ENCODE measurements at places on chromosomes 7 and 10. TPM values are rescaled to one million over a fixed set of nuclear protein-coding genes. Genes with fewer than 3 reads are reported as not detected.

The LYZL2 gene
- total RNA-seq = not detected

The NPFFR1 gene
- not detected for total RNA-seq

The NUTM2A gene
- 1.2 TPM for total RNA-seq

The CPA5 gene
- total RNA-seq = 1.7 TPM

The GIMAP5 gene
- total RNA-seq = 7.9 TPM

The UBE2D1 gene
- total RNA-seq = 36.6 TPM

The ZNF789 gene
- total RNA-seq = 1.6 TPM

The OR2A5 gene
- not detected for total RNA-seq

The CLEC2L gene
- total RNA-seq = 0.82 TPM

The MRLN gene
- total RNA-seq = 82.0 TPM

The PSMG3 gene
- 15.0 TPM for total RNA-seq

DNA sequence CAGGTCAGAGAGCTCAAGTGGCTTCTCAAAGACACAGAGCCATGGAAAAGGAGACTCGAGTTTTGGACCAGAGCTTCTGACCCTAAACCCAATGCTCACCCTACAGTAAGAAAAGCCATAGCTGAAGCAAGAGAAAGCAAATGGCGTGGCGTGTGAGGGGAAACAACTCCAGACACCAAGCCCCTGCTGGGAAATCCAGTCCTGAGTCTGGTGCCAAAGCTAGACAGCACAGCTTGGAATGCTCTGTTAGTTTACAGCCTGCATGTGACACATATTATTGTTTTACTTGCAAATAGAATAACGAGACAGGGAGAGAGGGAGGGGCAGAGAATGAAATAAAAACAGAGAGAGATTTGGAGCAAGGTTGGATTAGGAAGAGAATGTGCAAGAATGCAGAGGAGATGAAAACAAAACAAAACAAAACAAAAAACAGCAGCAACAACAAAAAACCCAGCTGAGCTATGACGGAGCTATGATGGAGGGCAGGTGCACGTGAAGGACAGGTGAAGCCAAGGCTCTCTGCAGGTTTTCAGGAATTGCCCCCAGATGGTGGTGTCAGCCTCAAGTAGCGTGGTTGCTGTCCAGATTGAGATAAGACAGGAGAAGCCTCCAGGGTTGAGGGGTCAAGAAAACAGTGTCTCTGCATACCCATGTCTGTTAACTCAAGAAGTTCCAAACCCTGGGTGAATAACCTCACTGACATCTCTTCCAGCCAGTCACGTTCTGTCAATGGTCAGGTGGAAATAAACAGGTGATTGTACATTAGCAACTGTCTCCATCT lies 69.7 kb upstream of the LRRC18 start:
- H3K27ac ChIP-seq = no peak overlapping the region
- no peaks in the 10 kb centered on the region for H3K27me3 ChIP-seq
- no peak for DNase-seq
- no peak overlapping the region for H3K4me3 ChIP-seq
- peaks cover 13% of the 10 kb centered on the region for H3K4me1 ChIP-seq

DNA sequence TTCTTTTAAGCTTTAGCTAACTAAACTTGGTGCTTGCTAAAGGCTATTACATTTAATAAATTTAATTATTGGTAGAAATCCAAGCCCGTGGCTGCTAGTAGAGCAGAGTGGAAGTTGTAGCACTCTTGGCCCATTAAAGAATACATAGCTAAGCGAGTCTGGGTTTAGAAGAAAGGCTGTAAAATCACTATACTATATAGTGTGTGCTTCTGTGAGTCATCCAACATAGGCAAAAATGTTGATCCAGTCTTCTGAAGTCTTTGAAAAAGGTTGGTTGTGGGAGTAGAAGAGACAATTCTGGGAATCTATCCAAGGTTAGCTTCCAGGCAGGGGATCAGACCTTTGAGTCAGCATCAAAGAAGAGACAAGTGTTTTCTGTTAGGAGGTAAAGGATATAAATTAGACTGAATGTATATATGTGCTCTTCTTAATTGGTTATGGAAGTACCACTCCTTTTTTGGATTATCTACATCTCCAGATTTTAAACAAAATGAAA lies 664.2 kb downstream of the NXPH1 start:
- H3K27me3 ChIP-seq = no peaks in the 10 kb centered on the region
- DNase-seq = no peak
- no peaks in the 10 kb centered on the region for H3K4me1 ChIP-seq

DNA sequence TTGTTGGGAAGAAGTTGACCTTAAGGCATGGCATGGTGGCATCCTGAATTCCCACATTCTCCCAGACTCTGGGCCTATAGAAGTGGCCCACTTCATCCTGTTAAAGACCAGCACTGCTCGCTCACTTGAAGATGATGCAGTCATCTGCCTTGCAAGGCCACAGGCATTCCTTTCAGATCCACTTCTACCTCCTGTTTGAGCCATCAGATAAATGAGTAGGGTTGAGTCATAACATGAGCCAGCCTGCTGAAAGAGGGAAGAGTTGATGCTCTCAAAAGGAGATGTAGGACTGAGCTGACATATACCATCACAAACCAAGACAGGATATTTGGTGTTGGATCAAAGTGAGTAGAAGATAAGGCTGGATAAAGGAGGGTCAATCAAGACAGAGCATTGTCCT lies 1.5 kb upstream of the EBLN1 start:
- no peaks in the 10 kb centered on the region for H3K4me1 ChIP-seq
- DNase-seq = no peak
- H3K27me3 ChIP-seq = no peaks in the 10 kb centered on the region
- no peaks in the 10 kb centered on the region for H3K36me3 ChIP-seq
- H3K4me3 ChIP-seq = no peak overlapping the region

GRCh38 chr10:61558188-61558587 lies 104.5 kb upstream of the CABCOCO1 start:
- no peak overlapping the region for H3K4me3 ChIP-seq
- H3K36me3 ChIP-seq = no peaks in the 10 kb centered on the region
- H3K27ac ChIP-seq = no peak overlapping the region
- no peaks in the 10 kb centered on the region for H3K4me1 ChIP-seq
- no peak for DNase-seq
- no peaks in the 10 kb centered on the region for H3K27me3 ChIP-seq

DNA sequence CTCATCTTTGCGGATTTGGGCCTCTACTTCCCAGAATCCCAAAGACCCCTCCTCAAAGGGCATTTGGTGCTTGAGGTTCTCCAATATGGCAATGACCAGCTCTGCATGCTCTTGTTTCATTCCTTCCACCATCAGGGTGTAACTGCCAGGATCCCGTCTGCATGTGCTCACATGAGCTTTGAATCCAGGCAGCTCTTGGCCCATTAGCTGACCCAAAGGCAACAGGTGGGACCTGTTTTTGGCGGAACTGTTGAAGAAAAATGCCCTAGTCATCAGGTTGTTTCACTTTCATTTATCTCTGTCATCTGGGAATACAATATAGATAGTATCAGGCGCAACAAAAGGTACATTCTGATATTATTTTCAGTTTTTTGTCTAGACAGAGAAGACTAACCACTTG lies 159.1 kb upstream of the TCF7L2 start:
- H3K27me3 ChIP-seq = no peaks in the 10 kb centered on the region
- DNase-seq = no peak
- no peaks in the 10 kb centered on the region for H3K36me3 ChIP-seq

- no peak overlapping the region for H3K4me3 ChIP-seq
- no peaks in the 10 kb centered on the region for H3K36me3 ChIP-seq
- no peaks in the 10 kb centered on the region for H3K4me1 ChIP-seq
- peaks cover 3% of the 10 kb centered on the region for H3K27me3 ChIP-seq
- H3K27ac ChIP-seq = no peak overlapping the region
These were observed 365.7 kb downstream of the DNAJB6 start for GRCh38 chr7:157702311-157703023.

DNA sequence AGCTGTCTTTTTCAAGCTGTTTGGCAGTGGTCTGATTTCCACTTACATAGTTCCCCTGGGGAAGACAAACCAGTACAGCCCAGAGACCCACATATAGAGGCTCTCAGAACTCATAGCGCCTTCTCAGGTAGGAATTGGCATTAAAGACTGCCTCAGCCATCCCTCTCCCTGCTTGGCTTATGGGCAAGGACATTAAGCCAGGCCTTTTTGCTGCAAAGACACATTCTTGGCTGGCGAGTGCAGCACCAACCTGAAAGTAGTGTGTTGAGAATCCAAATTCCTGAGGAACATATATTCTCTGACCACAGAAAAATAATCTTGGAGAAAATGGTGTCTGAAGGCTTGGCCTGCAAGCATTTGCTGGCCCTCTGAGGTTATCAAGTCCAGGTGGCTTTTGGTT lies 39.2 kb upstream of the HPS1 start:
- DNase-seq = no peak
- H3K4me3 ChIP-seq = no peak overlapping the region
- no peaks in the 10 kb centered on the region for H3K4me1 ChIP-seq
- no peaks in the 10 kb centered on the region for H3K36me3 ChIP-seq
- no peaks in the 10 kb centered on the region for H3K27me3 ChIP-seq

DNA sequence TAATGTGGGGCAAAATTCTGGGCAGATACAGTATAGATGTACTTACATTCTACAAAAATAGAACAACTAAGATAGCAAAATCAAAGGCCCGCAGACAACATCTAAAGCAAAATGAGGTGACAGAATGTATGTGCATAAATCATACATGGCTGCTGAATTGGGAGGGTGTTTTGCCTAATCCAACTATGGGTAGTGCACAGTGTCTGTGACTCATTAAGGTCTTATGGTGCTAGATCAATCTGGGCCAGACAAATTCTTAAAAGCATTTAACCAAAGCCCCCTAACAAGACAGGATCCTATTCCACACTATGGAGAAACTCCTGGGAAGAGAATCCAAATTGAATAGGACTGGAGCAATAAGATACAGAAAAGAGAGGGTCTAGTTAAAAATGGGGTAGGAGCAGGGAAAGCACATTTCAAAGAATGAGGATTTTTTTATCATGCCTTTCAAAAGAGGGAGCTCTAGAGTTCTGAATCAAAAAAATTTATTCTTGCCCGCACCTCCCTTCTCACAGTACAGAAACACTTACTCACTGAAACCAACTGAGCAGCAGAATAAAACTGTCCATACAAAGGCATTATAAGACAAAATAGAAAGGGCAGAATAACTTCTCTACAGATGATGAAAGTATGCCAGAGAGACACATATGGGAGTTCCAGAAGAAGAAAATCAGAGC lies 181.3 kb downstream of the RNLS start:
- H3K4me3 ChIP-seq = no peak overlapping the region
- DNase-seq = no peak
- peaks cover 5% of the 10 kb centered on the region for H3K4me1 ChIP-seq

- peaks cover 18% of the 10 kb centered on the region for H3K4me1 ChIP-seq
- no peak overlapping the region for H3K4me3 ChIP-seq
- H3K27ac ChIP-seq = peak overlapping the region; percentile 19
- no peaks in the 10 kb centered on the region for H3K27me3 ChIP-seq
- DNase-seq = no peak
These were observed 3.2 kb downstream of the HOXA5 start for GRCh38 chr7:27140126-27140857.

GRCh38 chr10:5561704-5562645 lies 37.2 kb downstream of the CALML3 start:
- H3K4me1 ChIP-seq = no peaks in the 10 kb centered on the region
- no peak overlapping the region for H3K27ac ChIP-seq
- no peaks in the 10 kb centered on the region for H3K27me3 ChIP-seq
- no peaks in the 10 kb centered on the region for H3K36me3 ChIP-seq

- H3K4me3 ChIP-seq = no peak overlapping the region
- peak overlapping the region; percentile 53 for H3K27ac ChIP-seq
- no peaks in the 10 kb centered on the region for H3K27me3 ChIP-seq
- peaks cover 31% of the 10 kb centered on the region for H3K4me1 ChIP-seq
- no peak for DNase-seq
- H3K36me3 ChIP-seq = no peaks in the 10 kb centered on the region
These were observed 2.8 kb upstream of the WAPL start for GRCh38 chr10:86524225-86524962.

- H3K4me3 ChIP-seq = no peak overlapping the region
- H3K36me3 ChIP-seq = no peaks in the 10 kb centered on the region
- no peak for DNase-seq
- H3K27me3 ChIP-seq = no peaks in the 10 kb centered on the region
- no peak overlapping the region for H3K27ac ChIP-seq
These were observed 7.0 kb downstream of the REEP3 start for GRCh38 chr10:63528084-63528744.

DNA sequence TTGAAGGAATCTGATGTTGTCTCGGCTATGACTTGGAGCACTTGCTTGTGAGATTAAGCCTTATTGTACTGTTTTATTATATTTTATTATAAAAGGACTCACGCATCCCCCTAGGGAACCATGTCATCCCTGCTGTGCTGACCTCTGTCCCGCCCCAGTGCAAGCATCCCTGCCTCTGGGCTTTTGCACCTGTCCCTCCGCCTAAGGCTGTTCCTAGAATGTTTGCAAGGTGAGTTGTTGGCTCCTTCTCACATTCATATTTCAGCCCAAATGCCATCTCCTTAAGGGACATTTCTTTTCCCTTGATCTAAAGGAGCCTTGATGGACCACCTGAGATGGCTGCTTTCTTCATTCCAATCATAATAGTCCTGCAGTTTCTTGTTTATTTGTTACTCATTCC lies 236.9 kb upstream of the IGFBP3 start:
- H3K4me1 ChIP-seq = no peaks in the 10 kb centered on the region
- no peaks in the 10 kb centered on the region for H3K36me3 ChIP-seq
- no peak overlapping the region for H3K27ac ChIP-seq
- no peak for DNase-seq
- no peaks in the 10 kb centered on the region for H3K27me3 ChIP-seq
- H3K4me3 ChIP-seq = no peak overlapping the region

- no peak overlapping the region for H3K27ac ChIP-seq
- H3K4me1 ChIP-seq = peaks cover 5% of the 10 kb centered on the region
- no peaks in the 10 kb centered on the region for H3K27me3 ChIP-seq
- no peak for DNase-seq
- no peaks in the 10 kb centered on the region for H3K36me3 ChIP-seq
These were observed 159.6 kb downstream of the SKAP2 start for GRCh38 chr7:26704786-26705185.

DNA sequence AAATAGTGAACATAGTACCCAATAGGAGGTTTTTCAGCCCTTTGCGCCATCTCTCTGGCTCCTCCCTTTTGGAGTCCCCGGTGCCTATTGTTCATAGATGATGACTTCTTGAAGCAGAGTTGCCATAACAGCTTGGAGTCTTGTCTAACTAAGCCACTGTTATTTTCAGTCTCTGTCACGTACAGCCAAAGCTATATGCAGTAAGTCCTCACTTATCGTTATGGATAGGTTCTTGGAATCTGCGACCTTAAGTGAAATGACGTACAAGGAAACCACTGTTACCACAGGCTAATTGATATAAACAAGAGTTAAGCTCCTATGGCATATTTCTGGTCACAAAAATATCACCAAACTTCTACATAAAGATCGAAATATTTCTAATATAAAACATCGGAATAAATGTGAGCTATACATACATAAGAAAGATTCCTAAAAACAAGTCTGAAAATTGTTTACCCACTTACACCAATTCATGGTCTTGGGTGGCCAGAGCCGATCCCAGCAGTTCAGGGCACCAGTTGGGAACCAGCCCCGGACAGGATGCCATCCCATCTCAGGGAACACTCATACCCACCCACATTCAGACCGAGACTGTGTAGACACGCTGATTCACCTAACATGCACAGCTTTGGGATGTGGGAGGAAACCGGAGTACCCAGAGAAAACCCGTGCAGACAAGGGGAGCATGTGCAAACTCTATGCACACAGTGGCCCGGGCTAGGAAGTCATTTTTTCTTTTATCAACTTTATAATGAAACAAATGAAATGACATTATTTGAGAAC lies 76.0 kb upstream of the PRPS1L1 start:
- no peaks in the 10 kb centered on the region for H3K4me1 ChIP-seq
- no peaks in the 10 kb centered on the region for H3K36me3 ChIP-seq
- no peaks in the 10 kb centered on the region for H3K27me3 ChIP-seq
- no peak for DNase-seq
- no peak overlapping the region for H3K4me3 ChIP-seq

GRCh38 chr10:4176500-4177281 lies 391.7 kb upstream of the KLF6 start:
- H3K27ac ChIP-seq = no peak overlapping the region
- H3K4me1 ChIP-seq = peaks cover 7% of the 10 kb centered on the region
- DNase-seq = no peak

All from psoas muscle (tissue), 8 donors.